ENCODE measurements at places on chromosomes 11 and 22.

GRCh38 chr22:27833803-27834202 is 32.2 kb upstream of the MN1 start:
- no peak for DNase-seq

GRCh38 chr11:23318670-23319069 is 458.4 kb upstream of the CCDC179 start:
- no peak for DNase-seq

- no peak for DNase-seq
These were observed 162.9 kb upstream of the ZBED5 start for GRCh38 chr11:11020747-11021149.

DNA sequence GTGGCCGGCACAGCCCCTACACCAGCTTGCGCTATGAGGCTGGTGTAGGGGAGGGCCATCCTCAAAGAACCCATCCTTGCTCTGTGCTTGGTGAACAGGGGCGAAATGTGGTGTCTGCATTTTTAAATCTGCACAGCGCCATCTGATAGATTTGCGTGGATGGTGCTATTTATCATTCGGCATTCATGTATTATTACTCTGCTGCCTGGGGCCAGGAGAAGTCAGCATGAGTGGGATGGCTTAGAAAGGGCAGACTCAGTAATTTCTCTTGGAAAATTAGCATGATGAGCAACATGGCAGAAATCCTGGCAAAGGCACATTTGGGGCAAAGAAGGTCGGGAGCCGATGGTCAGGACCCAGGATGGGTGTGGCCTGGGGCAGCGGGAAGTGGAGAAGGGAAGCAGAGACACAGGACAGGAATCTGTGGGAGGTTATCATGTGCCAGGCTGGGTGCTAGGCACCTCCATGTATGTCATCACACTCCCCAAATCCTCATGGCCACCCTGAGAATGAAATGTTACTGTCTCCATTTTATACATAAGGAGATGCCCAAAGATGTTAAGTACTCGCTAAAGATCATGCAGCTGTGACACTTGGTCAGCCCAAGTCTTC is 149.0 kb downstream of the CEP164 start:
- DNase-seq, result no peak

GRCh38 chr11:74069146-74070046 is 60.5 kb upstream of the UCP3 start:
- DNase-seq, result no peak

GRCh38 chr11:69058511-69059270 is 10.0 kb downstream of the TPCN2 start:
- no peak for DNase-seq

DNA sequence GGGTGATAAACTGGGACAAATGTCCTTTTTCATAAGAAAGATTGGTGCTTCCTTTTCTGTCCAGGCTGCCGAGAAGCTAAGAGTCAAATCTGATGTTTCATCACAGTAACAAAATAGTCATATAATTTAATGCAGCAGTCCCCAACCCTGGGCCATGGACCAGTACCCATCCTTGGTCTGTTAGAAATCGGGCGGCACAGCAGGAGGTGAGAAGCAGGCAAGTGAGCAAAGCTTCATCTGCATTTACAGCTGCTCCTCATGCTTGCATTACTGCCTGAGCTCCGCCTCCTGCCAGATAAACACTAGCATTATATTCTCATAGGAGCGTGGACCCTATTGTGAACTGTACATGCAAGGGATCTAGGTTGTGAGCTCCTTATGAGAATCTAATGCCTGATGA is 26.2 kb downstream of the PRR14L start:
- DNase-seq, result no peak

- no peak for DNase-seq
These were observed 236.7 kb downstream of the TTC28 start for GRCh38 chr22:28442711-28443525.

DNA sequence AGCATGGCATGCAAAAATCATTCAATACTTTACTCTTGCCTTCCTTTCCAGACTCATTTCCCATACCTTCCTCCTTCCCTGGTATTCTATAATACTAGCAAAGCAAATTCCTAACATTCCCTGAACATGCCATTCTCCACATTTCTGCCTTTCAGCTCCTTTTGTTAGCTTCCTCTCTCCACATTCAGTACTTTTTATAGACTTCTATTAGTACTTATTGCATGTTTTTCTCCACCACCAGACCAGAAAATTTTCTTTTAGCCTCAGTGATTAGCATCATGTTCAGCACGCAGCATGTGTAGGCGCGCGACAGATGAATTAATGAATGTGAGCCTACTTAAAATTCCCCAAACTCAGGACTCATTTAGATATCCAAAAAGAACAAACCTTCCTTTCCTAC is 935.3 kb downstream of the DLG2 start:
- DNase-seq, result no peak

GRCh38 chr11:48111891-48112290 is 104.7 kb upstream of the OR4B1 start:
- DNase-seq, result no peak

- no peak for DNase-seq
These were observed 59.4 kb upstream of the NNMT start for GRCh38 chr11:114236829-114237228.

GRCh38 chr11:121582296-121582695 is 129.5 kb upstream of the SORL1-AS1 start:
- no peak for DNase-seq

GRCh38 chr11:82867495-82868082 is 32.6 kb downstream of the PRCP start:
- peak; percentile 70 for DNase-seq

- no peak for DNase-seq
These were observed 9.9 kb upstream of the CUL5 start for GRCh38 chr11:107998761-107999160.

GRCh38 chr11:100636536-100636935 is 50.6 kb upstream of the ARHGAP42 start:
- no peak for DNase-seq

DNA sequence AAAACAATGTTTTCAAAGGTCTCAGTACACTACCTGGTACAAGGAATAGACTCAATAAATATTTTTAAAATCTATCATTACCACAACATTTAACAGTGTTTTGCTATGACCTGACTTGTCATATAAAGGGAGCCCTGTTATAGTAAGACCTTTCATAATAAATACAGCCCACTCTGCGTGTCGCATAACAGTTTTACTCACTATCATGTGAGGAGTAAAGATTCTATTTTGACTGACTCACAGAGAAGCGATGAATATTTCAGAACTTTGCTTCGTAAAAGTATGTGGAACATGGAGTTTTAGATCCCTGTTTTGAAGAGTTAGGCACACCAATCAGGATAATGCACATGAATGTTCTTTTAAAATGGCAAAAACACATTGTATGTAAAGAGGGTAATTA is 531.2 kb downstream of the KCNA4 start:
- no peak for DNase-seq

DNA sequence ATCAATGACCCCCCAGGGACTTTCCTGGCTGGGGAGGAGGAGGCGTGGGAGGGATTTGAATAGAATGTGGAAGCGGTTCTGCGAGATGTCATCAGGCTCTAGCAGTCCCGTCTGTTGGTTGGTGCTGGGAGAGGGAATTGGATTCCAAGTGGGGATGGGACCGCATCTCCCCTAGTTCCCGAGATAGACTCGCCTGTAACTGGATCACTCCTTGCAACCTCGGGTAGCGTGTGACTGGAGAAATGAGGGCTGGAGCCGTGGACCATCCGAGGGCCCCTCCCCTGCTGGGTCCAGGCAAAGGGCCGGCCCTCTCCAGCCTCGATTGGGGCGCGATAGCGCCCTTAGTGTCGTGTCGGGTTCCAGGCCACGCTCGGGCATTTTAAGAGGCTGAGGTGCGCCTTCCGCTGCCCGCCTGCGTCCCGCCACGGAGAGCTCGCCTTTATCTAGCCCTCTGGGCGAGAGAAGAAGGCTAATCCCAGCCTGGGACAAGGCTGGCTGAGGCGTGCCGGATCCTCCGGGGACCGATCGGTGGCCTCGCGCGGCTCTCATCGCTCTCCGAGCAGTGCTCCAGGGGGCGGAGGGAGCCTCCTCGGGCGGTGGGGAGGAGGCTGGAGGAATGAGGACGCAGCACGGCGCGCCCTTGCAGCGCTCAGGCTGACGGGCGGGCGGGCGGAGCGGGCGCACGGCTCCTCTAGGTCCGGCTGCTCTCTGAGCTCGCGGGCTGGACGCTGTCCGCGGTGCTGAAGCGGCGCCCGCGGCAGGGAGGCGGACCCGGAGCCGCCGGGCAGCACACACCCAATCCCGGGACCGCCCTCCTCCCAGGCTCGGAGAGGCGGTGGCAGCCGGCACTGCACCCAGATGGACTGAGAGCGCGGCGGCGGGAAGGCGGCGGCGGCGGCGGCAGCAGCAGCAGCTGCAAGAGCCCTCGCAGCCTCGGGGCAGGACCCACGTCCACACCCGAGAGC is 107.8 kb downstream of the OSBP2 start:
- no peak for DNase-seq

DNA sequence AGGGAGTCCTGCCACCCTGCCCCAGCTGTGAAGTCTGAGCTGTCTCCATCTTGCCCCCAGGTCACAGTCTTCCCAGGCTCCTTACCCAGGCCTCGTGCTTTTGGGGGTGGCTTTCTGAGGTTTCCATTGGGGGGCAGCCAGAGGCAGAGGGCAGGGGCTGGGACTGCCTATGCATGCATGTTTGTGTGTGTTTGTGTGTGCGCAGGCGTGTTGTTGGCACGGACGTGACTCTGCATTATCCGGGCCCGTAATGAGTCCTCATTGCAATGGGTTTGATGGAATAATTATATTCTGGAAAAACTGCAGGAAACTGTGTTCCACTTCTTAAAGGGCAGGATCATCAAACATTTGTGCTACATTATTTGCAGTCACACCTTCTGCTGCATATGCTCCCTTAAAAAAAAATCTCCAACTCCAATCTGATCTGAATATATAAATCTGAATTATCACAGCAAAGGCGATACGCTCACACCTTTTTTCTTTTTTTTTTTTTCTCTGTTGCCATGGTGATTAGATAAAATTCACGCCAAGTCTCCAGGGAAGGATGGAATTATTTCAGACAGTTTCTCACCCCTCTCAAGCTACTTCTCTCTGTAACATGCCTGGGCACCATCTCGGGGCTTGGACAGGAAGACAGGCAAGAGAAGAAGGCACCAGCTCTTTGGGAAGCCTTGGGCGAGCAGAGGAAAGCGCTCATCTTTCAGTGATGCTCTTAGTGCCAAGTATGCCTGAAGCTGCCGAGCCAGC is 45.9 kb downstream of the DSCAML1 start:
- no peak for DNase-seq

- DNase-seq, result no peak
These were observed 64.7 kb upstream of the CTSC start for GRCh38 chr11:88402192-88402715.

DNA sequence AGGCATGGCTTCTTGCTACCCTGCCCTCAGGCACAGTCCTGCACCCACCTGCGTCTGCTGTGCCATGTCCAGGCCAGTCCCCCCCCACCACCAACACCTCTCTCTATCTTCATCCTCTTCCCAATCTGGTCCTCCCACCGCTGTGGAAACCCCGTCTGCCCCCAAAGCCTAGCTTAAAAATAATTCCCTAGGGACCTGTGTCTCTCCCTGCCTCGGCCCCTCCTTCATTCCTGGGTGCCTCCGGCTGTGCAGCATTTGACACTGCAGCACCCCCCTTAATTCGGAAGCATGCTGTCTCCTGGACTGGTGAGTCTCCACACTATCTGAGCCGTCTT is 2.5 kb upstream of the ASCL2 start:
- DNase-seq, result no peak

DNA sequence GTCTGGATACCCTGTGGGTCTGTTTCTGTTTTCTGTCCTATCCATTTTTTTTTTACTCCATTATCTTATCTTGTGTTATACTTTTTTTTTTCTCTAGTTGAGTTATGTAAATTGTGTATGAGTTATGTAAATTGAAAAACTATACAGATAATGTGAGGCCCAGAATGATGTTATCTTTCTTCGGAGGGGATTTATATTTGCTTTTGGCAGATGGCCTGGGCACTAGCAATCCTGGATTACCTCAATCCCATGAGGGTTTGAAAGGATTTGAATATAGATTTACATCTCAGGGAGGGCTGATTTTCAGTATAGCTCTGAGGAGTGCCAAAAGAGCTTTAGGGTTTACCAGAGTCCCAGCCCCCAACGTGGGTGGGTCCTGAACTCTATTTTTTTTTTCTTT is 71.0 kb downstream of the CSTPP1 start:
- no peak for DNase-seq

GRCh38 chr11:79040348-79040747 is 400.5 kb downstream of the TENM4 start:
- DNase-seq, result no peak

DNA sequence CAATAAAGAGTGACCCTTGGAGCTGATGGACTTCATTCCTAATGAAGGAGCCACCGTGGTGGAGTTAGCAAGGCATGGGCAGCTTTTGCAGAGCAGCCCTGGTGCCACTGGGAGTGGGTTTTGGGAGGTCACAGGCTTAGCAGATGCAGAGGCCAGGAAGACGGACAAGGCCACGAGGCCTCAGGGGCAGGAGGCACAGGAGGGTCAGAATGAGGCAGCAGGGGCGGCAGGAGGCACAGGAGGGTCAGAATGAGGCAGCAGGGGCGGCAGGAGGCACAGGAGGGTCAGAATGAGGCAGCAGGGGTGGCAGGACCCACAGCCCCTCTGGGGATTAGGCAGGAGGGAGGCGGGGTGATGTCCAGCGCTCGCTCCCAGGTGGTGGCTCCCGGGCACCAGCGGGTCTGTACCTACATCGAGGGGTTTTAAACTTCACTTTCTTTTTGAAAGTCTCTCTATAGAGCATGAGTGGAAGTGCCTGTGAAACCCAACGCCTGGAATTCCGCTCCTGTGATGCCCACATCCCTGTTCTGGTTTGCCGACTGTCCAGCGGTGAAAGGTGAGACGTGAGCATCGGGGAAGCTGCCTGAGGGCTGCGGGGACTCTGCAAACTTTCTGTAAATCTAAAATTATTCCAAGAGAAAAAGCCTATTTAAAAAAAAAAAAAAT is 521.6 kb downstream of the BRD1 start:
- no peak for DNase-seq

DNA sequence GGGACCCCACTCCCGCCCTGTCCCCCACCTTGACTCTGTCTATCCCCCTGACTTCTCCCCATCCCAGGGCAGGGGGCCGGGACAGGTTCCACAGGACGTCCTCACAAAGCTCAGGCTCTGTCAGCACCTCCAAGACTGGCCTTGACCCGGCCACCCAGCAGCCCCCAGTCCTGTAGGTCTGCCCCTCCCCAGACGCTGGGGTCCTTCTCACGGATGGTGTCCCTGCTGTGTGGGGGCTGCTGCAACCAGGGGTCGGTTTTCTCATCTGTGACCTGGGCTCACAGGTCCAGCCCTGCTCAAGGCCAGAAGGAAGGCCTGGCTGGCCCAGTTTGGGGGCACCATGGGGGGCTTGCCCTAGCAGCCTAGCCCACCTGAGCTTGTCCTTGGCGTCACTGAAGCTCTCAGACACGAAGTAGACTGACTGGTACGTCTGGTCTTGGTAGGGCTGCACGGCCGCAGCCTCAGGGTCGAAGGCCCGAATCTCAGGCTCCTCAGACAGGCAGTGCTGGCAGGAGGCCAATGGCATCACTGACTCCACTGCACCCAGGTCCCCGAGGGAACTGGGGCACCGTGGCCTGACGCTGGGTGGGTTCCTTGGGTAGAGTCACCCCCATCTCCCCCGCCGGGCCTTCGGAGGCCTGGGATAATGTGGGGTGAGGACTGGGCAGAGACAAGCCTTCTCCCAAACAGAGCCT is 4.0 kb upstream of the INS start:
- no peak for DNase-seq
